KG1 (cell line): ENCODE measurements at places on chromosomes 6 and 20.

DNA sequence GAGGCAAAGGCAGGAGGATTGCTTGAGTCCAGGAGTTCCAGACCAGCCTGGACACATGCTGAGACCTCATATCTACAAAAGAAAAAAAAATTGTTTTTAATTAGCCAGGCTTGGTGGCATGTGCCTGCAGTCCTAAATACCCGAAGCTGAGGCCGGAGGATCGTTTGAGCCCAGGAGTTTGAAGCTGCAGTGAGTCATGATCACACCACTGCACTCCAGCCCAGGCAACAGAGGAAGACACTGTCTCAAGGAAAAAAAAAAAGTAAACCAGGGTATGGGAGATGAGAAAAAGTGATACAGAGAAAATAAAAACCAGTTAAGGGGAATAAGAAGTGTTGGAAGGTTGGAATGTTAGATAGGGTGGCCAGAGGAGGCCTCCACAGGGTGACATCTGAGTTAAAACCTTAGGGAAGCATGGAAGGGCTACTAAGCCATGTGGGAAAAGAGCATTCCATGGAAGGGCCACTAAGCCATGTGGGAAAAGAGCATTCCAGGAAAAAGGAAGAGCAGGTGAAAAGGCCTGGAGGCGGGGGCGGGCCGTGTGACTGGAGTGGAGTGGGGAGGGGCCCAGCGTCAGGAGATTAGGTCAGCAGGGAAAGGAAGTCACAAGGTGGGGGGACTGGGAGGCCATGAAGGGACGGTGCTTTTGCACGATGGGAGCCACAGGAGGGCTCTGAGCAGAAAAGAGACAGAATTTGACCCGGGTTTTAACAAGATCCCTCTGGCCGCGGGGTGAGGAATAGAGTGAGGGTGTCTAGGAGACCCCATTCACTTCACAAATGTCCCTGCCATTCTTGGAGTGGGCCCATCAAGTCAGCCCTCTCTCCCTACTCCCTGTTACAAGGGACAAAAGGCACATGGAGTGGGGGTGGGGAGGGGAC is 18.3 kb downstream of the CPNE5 start:
- no peak for DNase-seq

- no peak for DNase-seq
These were observed 18.1 kb downstream of the BPI start for GRCh38 chr20:38321959-38322598.

DNA sequence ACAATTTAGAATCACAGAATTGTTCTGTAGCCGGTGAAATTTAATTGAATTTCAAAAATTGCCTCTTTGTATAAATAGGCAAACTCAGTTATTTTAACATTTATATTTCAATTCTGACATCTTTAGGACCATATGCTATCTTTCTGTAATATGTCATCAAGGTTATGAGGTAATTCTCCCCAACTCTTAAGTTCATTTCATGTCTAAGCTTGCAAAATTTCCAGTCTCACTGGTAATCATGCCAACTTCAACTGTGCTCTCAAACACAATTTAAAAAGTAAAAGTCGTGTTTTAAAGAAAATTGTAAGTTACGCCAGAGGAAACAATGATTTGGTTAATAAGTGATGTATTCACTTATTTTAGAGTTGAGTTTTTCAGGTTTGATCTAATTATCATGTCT is 1.4 kb downstream of the NCOA7 start:
- no peak for DNase-seq

DNA sequence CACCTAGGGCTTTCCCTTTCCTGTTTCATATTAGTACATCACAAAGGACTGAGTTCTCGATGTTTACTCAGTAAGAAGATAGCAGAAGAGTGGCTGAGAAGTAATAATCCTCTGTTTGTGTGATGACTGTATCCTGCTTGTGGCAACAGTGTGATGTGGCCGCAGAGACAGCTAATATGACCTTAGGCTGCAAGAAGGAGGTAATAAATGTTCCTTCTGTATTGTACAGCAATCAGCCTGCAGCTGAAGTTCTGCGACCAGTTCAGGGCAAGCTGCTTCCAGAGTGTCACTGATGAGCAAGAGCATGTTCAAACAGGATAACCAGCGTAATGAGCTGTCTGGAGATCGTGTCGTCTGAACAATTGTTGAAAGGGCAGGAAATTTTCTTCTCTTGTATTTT is 70.9 kb downstream of the OPN5 start:
- no peak for DNase-seq

DNA sequence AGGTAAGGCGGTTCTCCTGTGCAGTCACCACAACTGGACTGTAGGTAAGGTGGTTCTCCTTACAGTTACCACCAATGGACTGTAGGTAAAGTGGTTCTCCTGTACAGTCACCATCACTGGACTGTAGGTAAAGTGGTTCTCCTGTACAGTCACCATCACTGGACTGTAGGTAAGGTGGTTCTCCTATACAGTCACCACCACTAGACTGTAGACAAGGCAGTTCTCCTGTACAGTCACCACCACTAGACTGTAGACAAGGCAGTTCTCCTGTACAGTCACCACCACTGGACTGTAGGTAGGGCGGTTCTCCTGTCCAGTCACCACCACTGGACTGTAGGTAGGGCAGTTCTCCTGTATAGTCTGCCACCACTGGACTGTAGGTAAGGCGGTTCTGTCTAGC is 212.3 kb downstream of the TFAP2A start:
- DNase-seq: no peak

GRCh38 chr20:50792708-50793574 is 1.9 kb upstream of the BCAS4 start:
- DNase-seq: no peak

- DNase-seq: peak; percentile 65
These were observed at the start of gene EHMT2 for GRCh38 chr6:31897612-31898382. EHMT2 (minus strand) TSS chr6:31897698; CDS start chr6:31897677, 21 bp downstream.

DNA sequence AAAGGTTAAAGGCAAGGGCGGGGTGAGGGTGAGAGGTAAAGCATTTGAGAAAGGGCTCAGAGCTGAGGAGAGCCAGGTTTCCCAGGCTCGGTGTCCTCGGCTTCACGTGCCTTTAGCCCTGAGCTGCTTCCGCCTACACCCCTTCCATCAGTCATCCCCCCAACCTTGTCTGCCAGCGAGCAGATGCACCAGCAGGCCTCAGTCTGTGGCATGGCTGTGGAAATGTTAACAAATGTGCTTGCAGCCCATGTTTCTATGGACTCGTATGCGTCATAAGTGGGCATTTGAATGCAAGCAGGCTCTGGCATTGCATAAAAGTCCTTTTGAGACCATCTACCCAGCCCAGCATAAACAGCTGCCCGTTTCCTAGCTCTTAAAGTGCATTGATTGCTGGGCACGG is 88.8 kb downstream of the SYNJ2 start:
- no peak for DNase-seq

GRCh38 chr20:50331469-50332363 is 141.1 kb downstream of the CEBPB start:
- no peak for DNase-seq

GRCh38 chr6:61959196-61959595 is 326.8 kb downstream of the KHDRBS2 start:
- DNase-seq: no peak

DNA sequence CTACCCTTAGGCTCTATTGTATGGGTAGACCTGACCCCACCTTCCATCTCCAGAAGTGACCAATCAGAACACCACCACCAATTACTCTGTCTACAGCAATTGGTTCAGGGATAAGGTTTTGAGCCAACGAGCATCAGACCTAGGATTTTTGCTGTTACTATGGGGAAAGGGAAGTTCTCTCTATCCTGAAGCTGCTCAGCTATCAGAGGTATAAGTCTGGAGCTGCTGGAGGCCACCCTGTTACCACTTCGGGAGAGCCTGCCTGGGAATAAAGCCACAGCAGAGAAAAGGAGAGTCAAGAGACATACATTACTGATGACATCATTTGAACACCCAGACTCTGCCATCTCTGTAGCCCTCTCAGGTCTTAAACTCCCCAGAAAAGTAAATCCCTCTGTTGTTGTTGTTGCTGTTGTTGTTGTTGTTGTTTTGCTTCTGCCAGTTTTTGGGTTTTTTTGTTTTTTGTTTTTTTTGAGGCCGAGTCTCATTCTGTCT is 94.5 kb downstream of the PREX1 start:
- DNase-seq: no peak

DNA sequence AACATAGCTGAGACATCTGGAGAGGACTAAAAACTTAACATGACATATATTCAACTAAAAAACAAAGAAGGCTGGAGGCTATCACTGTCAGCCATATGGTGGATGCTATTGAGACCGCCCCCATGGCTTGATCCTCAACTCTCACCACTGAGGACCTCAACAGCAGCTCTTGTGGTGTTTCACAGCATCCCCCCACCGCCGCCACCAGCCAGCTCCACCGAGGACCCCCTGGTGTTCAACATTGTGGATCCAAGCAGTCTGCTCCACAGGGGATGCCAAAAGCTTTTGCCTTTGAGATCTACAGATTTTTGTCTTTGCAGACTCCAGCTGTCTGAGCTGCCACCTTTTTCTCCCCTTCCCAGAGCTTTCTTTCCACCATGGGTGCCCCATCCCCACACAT is 64.6 kb downstream of the NUS1 start:
- no peak for DNase-seq

GRCh38 chr6:4299476-4299875 is 164.1 kb upstream of the ECI2 start:
- DNase-seq: no peak

- peak; percentile 85 for DNase-seq
These were observed at the start of gene ABHD12 for GRCh38 chr20:25390538-25391528. ABHD12 (minus strand) TSS chr20:25390835; CDS start chr20:25390703, 132 bp downstream.

- no peak for DNase-seq
These were observed 105.2 kb downstream of the TFAP2A start for GRCh38 chr6:10309457-10310329.

- no peak for DNase-seq
These were observed 788 bp downstream of the TRIM40 start for GRCh38 chr6:30136570-30137286.

GRCh38 chr6:27505209-27506027 is 32.5 kb upstream of the ZNF184 start:
- DNase-seq: no peak

GRCh38 chr6:33456156-33456555 is 1.8 kb downstream of the ZBTB9 start:
- no peak for DNase-seq

DNA sequence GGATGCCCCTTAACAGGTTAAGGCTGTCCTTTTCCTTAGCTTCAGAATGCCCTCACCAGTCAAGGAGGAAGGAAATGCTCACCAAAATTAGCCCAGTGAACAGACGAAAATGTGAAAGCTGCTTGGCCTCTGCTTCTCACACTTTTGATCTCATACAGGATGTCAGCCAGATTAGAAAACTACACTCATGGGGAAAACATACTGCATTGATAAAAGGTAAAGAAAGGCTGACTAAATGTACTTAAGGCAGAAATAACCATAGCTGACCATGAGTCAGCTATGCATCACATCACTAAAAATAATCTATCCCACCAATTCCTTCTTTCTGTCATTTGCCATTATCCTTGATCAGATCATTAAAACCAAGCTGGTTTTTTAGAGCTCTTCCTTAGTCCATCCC is 198.4 kb upstream of the TENT5A start:
- no peak for DNase-seq

DNA sequence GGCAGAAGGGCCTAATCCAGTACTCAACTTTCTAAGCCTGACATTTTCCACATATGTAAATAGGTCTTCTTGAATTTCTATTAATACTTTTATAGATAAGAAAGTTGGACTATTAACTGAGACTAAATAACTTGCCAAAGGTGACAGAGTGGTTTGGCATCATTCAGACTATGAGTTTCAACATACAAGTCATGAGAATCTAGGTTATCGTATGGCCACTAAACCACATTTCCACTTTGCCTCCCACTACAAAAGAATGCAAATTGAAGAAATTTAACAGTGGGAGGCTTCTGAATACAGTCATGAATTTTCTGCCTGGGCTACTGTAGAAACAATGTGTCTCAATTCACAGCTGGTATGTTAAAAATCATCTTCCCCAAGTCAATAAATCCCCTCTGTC is 531.0 kb upstream of the AGPAT4 start:
- DNase-seq: no peak

GRCh38 chr20:16284385-16285100 is 288.7 kb downstream of the KIF16B start:
- DNase-seq: no peak

DNA sequence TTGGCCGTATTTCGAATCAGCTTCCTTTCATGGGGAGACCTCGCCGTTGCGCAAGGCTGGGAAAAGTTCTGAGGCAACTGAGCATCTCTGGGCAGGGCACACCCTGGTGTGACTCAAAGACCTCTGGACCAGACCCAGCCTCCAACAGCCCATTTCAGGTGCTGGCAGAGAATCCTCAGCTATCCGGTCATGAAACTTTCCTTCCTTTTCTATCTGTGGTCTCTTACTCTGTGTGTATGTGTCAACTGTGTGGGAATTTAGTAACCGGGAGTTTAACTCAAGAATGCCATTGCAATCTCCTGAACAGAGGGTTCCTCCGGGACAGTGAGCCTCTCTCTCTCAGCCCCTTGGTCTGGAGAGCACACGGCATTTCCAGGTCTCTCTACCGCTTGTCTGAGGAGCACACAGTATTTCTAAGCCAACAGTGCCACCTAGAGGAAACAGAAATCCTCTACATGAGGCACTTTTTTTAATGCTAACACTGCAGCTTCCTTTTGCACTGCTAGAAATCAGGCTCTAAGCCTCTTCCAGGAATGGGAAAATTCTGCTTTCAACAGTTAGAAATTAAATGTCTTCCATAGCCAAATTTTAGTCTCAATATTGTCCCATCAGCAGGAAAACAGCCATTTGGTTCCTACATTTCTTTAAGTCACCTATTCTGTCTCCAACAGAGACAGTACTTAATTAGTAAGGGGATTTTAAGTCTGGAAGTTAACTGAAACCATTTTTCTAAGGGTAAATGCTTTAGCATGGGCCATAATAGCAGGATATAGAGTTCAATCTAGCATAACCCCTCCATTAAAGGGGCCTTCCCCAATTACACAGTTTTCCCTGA is 32.7 kb downstream of the PLN start:
- DNase-seq: peak; percentile 17

DNA sequence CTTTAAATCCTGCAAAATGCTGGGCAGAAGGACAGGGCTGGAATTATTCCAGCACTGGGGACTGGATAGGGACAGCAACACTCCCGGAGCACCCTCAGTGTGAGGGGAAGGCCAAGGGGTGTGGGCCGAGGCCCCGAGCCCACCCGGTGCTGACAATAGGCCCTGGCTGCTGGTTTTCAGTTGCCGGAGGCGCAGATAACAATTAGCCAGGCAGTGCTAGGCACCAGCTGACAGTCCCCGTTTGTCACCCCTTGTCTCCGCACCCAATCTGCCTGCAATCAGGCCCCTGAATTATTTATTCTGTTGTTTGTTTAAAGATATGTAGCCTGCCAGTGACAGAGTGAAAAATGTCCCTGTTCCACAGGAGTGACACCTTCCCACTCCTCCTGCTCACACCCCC is 120.0 kb downstream of the GRM4 start:
- DNase-seq: no peak

GRCh38 chr6:36848658-36849441 is 9.6 kb upstream of the CPNE5 start:
- DNase-seq: no peak

DNA sequence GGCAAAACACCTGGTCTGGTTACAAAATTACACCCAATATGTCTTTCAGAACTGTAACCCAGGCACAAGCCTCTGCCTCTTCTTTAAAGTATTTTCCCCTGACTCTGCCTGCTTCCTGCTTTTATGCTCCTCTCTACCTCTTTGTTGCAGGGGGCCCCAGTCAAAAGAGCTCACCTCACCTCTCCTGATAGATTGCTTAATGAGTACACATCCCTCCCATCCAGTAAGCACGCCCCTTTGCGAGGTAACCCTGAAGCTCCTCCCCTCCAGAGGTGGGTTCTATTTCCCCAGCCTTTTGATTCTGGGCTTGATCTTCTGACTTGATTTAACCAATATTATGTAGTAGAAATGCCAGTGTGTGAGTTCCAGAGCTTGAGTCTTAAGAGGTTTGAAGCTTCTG is 56.6 kb upstream of the EYA2 start:
- no peak for DNase-seq

GRCh38 chr6:18022398-18023231 is 35.2 kb upstream of the KIF13A start:
- DNase-seq: no peak
